ENCODE measurements at places on chromosomes 6 and 20.

DNA sequence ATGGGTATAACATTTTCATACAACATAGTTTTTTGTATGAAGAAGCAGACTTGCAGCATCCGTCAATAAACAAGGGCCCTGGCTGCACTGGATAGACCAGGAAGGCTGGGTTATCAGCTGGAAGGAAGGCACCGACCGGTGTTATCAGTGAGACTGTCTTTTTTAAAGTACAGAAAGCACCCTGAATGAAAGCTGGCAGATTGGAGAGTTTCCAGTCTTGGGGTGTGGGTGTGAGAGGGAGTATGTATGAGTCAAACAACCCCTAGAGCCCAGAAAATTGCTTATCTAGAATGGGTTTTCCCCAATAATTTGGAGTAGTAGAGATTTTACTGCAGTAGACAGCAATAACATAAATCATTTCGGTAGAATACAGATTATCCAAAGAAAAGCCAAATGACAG is 42.4 kb downstream of the TXLNB start:
- peak; percentile 86 for DNase-seq

DNA sequence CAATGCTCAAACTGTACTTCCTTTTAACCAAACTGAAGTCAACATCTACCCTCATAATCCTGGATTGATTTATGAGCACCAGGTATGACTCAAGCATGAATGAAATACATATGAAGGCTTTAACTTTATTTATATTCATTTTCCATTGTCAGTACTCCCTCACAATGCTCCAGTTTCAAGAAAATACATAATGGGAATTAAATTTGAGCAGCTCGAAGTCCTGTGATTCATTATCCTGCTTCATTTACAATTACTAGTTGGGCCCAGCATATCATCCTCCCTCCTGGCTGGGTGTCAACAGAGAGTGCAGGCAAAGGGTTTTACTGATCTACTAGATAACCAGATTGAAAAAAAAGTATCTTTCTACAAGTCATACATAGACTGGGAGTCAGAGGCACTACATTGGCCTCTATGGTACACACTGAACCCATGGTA is 10.1 kb downstream of the SAMHD1 start:
- peak; percentile 15 for DNase-seq

DNA sequence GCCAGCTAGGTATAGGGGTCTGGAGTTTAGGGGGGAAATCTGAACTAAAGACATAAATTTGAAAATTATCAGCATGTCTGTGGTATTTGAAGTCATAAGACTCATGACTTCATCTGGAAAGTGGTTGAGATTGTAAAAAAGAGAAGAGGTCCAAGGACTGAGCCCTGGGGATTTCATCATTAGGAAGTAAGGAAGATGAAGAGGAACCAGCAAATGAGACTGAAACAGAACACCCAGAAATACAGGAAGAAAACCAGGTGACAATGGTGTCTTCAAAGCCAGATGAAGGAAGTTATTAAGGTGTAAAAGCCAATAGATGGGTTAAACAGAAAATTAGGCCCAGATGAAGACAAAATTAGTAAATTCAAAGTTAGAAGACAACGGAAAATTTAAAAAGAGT is 49.1 kb upstream of the UBR2 start:
- DNase-seq: no peak

DNA sequence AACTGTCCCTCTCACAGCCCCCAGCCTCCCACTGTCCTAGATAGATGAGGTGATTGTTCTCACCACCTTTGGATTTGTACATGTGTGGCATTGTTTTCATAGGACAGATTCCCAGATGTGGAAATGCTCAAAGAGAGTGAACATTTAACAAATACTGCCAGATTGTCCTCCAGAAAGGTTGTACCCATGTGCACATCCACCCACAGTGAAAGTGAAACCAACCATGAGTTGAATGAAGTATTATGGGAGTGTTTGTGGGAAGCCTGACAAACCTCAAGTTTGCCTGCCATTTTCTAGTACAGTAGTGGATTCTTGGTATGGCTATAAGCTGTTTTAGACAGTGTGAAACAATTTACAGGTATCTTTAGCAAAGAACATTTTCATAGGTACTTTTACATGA is 42.7 kb downstream of the ANKRD6 start:
- peak; percentile 18 for DNase-seq

DNA sequence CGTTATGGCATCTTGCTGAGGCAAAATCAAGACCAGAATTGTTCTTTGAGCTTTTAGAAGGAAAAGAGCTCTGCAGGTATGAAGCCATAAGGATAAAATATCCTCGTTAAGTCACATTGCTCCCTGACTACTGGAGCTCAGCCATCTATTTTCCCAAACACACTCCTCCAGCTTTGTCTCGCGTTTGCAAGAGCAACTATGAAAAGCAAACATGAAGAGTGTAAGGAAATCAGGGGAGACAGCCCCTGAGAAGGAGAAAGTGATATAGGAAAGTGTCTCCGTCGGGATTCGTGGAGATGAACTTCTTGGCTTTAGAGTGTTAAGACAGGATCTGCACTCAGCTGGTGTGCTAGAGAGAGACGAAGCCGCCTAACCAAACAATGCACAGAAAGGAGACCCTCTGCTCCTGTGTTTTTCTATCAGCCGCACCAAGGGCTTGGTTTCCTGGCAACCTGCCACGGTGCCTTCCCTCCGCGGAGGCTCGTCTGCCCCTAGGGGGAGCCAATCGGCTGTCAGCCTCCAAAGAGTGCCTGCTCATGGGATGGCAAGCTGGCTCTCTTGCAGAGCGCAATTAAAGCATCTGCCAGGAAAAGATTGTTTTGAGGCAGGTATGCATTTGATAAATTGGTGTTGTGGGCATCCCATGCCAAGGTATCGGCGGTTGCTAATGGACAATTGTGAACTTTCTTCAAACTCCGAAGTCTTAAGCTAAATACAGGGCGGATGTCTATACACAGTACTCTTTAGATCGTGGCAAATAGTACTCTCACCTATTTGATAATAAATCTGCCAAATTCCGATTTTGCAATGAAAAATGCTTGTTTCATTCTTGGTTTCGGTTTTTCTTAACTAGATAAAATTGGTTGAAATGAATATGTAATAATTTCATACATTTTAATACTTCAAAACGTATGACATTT is 603.2 kb downstream of the RNF144B start:
- no peak for DNase-seq
